ENCODE measurements at places on chromosomes 5 and 9. TPM values are rescaled to one million over a fixed set of nuclear protein-coding genes. Genes with fewer than 3 reads are reported as not detected.

GRCh38 chr5:38832810-38833209, 13.0 kb upstream of the OSMR start:
- DNase-seq = no peak

- no peak for DNase-seq
Observed at GRCh38 chr5:113115061-113115460, 138.5 kb downstream of the DCP2 start.

GRCh38 chr5:95861864-95862561, 39.5 kb upstream of the GLRX start:
- DNase-seq = no peak

DNA sequence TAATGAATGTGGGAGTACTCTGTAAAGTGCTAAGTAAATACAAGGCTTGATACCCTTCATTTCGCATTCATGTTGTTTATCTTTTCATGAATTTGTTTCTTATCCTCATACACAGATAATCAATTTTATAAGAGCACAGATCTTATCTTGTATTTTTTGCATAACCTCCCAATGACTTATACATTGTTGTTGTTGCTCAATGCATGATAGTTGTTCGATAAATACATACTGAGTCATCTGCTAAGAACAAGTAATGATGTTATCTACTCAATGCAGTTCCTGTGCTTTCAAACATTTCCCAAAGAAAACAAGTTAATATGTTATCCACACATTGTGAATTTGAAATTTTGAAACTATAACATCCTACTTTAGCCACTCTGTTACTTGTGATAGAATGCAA, 60.7 kb downstream of the TAF11L14 start:
- no peak for DNase-seq

DNA sequence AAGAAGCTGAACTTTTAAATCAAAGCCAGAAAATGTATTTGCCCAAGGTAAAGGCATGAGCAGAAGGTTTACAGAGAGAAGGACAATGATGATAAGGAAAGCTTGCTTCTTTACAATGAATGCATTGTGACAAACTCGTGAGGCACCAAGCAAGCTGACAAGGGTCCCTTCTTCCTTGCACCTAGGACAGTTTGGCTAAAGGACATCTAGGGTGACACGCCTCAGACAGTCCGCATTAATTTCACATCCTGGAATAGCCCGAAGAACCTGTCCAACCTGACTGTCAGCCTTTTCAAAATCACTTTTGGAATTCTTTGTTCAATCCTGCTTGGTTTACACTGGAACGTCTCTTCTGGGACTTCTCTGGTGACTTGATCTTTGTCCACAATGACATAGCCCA, 146.4 kb upstream of the MAP3K1 start:
- DNase-seq = no peak

- DNase-seq = no peak
Observed at GRCh38 chr5:14168144-14168792, 25.1 kb downstream of the TRIO start.

DNA sequence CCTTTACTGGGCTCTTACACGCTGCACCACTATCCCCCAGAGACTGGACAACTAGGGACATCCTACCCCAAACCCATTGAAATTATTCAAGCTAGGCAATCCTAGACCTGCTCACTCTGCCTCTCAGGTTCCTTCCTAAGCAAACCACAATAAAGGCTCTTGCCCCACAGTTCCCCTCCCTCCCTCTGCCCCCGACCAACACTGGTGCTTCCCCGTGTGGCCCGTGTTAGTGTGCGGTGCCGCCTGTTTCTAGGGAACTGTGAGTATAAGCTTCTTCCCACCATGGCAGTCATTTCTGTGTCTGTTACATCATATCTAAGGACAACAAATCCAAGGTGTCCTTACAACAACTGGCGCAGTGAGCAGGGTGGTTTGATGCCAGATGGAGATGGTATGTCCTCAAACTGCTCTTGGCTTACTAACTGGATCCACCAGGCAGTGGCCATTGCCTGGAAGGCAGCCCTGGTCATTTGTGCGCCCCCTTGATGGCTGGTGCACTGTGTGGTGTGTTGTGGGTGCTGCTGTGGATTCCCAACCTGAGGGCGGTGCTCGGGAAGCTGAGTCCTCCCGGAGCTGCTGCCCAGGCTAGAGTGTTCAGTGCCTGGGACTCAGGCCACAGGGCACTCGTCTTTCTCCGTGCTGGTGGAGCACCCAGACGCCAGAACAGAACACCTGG, 8.4 kb upstream of the MXD3 start:
- no peak for DNase-seq

GRCh38 chr5:109062664-109063063, 315.0 kb downstream of the FER start:
- no peak for DNase-seq

FOXD4L4 gene
- total RNA-seq = not detected
